Renal cortex interstitium (tissue), 15 donors: ENCODE measurements at places on chromosomes 7 and 10. TPM values are rescaled to one million over a fixed set of nuclear protein-coding genes. Genes with fewer than 3 reads are reported as not detected.

CDH23 gene
- polyA plus RNA-seq, result 2.1 TPM

MACROH2A2 gene
- polyA plus RNA-seq, result 82.4 TPM

ANLN gene
- 20.6 TPM for polyA plus RNA-seq

RNF148 gene
- polyA plus RNA-seq, result 0.16 TPM

C7orf33 gene
- polyA plus RNA-seq, result not detected

BBIP1 gene
- 40.6 TPM for polyA plus RNA-seq
